ENCODE measurements at places on chromosomes 3 and 15.

- no peak for DNase-seq
These were observed 1248.5 kb downstream of the ROBO1 start for GRCh38 chr3:78519281-78519680.

DNA sequence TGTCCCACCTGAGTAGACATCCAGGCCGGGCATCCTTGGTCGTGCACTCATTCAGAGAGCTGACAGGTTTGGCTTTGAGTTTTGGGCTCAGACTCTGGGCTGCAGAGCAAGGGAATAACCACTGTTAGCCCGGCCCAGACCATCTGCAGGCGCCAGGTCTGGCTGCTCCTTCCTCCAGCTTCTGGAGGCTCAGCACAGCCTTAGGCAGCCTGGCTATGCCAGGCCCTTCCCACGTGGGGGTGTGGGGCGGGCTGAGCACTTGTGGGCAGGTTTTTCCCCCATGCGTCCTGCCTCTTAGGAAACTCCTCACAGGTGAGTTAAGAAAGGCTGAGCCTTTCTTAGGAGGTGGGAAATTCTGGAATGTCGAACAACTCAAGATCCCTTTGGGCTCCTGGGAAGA is 11.2 kb downstream of the PLA2G4B start:
- DNase-seq = no peak

DNA sequence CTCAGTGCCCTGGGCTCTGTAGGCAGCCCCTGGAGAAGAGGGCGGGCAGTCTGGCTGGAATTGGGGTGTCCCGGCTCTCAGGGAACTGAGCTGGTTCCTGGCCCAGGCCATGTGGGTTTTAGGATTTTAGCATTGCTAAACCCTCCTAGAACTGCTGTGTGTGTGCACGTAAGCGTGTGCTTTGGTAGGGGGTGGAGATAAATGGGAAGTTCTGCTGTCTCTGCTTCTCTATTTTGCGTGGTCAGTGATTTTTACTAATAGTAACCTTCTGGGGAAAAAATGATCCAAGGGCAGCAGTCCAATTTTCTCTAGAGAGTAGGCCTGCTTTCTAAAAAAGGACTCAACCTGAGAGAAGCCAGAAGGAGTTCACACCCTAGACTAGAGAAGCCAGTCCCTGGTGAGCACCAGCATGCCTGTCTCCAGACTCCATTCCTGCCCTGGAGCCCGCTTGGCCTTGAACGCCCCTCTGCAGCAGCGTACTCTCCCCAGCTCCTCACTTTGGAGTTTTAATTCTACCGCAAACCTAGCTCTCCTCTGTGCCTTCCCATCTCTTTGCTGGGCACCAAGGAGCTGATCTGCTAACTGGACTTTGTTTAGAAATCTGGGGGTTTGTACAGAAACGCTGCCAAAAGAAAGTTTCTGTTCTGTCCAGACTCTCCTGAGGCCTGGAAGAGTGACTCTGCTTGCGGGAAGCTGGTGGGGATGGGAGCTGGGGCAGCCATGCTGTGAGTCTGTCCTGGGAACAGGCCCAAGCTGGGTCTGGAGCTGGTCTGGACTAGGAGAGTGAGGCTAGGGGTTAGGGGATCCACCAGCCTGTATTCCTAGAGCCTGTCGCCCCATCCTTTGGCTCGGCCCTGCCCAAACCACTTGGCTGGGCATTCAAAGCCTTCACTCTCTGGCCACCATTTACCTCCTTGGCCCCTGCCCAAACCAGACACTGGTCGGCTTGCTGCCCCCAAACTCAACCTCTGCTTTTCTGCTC is 19.7 kb downstream of the CORO2B start:
- DNase-seq = no peak

- no peak for DNase-seq
These were observed 272.7 kb downstream of the MECOM start for GRCh38 chr3:169390741-169391305.
